ENCODE measurements at places on chromosomes 3 and 15.

GRCh38 chr3:38383156-38383875, 36.7 kb downstream of the XYLB start:
- no peak for DNase-seq

DNA sequence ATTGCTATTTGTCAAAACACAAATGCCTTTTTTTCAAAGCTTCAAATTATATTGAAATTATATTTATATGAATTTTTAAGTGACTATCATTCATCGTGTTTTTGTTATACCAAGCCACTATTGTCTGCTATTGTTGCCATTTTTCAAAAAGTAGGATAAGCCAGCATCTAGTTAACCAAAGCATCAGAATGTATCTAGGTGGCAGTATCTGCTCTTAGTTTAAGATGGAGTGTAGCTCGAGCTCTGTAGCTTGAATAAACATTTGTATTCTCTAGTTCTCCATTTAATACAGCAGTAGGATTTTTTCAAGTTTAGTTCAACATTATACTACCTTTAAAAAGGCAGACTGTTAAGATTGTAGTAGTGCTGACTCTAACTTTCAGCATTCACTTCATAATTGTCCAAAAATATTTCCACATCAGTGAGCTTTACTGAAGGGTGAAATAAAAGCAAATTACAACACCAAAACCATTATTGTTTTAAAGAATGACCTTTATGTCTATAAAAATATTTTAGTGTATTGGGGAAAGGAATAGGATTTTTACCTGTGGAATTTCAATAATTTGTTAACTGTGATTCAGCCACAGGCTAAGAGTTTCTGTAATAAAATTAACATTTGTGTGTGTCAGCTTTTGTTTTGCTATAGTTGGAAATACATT, 19.6 kb upstream of the C15orf61 start:
- DNase-seq: no peak

DNA sequence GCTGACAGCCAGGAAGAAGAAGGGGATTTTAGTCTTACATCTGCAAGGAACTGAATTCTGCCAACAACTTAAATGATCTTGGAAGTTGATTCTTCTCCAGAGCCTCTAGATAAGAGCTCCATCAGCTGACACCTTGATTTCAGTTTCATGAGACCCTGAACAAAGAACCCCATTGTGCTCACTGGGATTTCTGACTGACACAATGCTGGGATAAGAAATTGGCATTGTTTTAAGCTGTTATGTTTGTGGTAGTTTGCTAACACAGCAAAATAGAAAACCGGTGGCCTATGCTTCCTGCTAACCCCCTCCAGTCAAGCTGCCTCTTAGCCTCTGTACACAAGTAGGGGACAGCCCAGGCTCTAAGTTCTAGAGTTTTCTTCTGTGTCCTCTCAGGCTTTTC, 36.2 kb downstream of the MASP1 start:
- no peak for DNase-seq

- DNase-seq: no peak
Observed at GRCh38 chr15:45457220-45457619, 65.3 kb downstream of the SLC30A4 start.

GRCh38 chr15:36472672-36473071, 106.8 kb upstream of the CDIN1 start:
- DNase-seq: no peak

Measured in C1 segment of cervical spinal cord (tissue), 14 donors.